ENCODE measurements at places on chromosomes 7 and 10. TPM values are rescaled to one million over a fixed set of nuclear protein-coding genes. Genes with fewer than 3 reads are reported as not detected.

The COL13A1 gene
- total RNA-seq, result 38.9 TPM

The LRRC4 gene
- total RNA-seq, result 0.03 TPM

The ERVW-1 gene
- total RNA-seq, result not detected

The IGF2BP3 gene
- 77.8 TPM for total RNA-seq

The UNCX gene
- total RNA-seq, result not detected

The TBXAS1 gene
- 1.1 TPM for total RNA-seq

The GIMAP1 gene
- total RNA-seq, result 0.03 TPM

The UPK3BL2 gene
- total RNA-seq, result 3.5 TPM

The WDR86 gene
- total RNA-seq, result 0.26 TPM

The SLC13A4 gene
- total RNA-seq, result 0.30 TPM

The RELN gene
- 200 TPM for total RNA-seq

The ADAM12 gene
- 120 TPM for total RNA-seq

The PCLO gene
- 0.03 TPM for total RNA-seq

The CNTNAP2 gene
- total RNA-seq, result under 0.01 TPM

The MORN4 gene
- 6.9 TPM for total RNA-seq

The STARD3NL gene
- 68.1 TPM for total RNA-seq

The PTPRZ1 gene
- total RNA-seq, result 0.46 TPM

The RSPH10B2 gene
- 0.20 TPM for total RNA-seq

The GIMAP2 gene
- 0.43 TPM for total RNA-seq

The MEPCE gene
- 30.4 TPM for total RNA-seq

The C10orf53 gene
- total RNA-seq, result not detected

The TRIM73 gene
- 1.3 TPM for total RNA-seq

The LDB3 gene
- total RNA-seq, result 0.96 TPM

The HOXA11 gene
- 0.13 TPM for total RNA-seq

All from smooth muscle cell of the pulmonary artery (primary cell).